Activated naive CD4-positive, alpha-beta T cell treated with anti-CD3 and anti-CD28 coated beads for 36 hours (primary cell): ENCODE measurements at places on chromosomes 5 and 9.

- DNase-seq = no peak
Measured at GRCh38 chr5:107455111-107455544, 215.6 kb downstream of the EFNA5 start.

DNA sequence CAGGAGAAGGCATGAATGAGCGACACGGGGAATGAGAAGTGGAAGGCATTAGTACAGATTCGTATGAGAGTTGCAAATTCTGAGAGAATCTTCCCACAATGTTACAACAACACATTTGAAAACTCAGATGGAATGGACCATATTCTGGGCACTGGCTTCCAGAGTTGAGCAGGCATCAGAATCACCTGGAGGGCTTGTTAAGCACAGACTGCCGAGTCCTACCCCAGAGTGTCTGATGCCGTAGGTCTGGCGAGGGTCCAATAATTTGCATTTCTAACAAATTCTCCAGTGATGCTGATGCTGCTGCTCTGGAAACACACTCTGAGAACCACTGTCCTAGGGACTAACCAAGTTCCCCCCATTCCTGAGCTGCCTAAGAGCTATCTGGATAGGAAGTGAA is 2.9 kb upstream of the TLX3 start:
- no peak for DNase-seq

- DNase-seq = peak; percentile 26
Measured at GRCh38 chr5:138653502-138653901, 78.3 kb upstream of the HSPA9 start.

- DNase-seq = no peak
Measured at GRCh38 chr5:176793343-176793699, 17.0 kb upstream of the UNC5A start.

GRCh38 chr9:131482343-131483006 is 20.2 kb upstream of the POMT1 start:
- no peak for DNase-seq

GRCh38 chr5:172009536-172010270 is 3.3 kb upstream of the FBXW11 start:
- no peak for DNase-seq

- no peak for DNase-seq
Measured at GRCh38 chr9:73154722-73155121, 3.1 kb downstream of the ANXA1 start.

GRCh38 chr9:121275781-121276658 is 8.1 kb downstream of the GSN start:
- no peak for DNase-seq

GRCh38 chr9:121954477-121955140 is 138.5 kb downstream of the TTLL11 start:
- no peak for DNase-seq

- no peak for DNase-seq
Measured at GRCh38 chr9:29319736-29320513, 1746.6 kb upstream of the C9orf72 start.

- DNase-seq = peak; percentile 19
Measured at GRCh38 chr9:104914466-104914865, 13.5 kb downstream of the ABCA1 start.

- DNase-seq = no peak
Measured at GRCh38 chr5:62650197-62650596, 71.6 kb downstream of the LRRC70 start.

- peak; percentile 85 for DNase-seq
Measured at GRCh38 chr5:129852747-129853352, 51.4 kb upstream of the CHSY3 start.

- no peak for DNase-seq
Measured at GRCh38 chr9:125470767-125471580, 209.3 kb downstream of the GAPVD1 start.

DNA sequence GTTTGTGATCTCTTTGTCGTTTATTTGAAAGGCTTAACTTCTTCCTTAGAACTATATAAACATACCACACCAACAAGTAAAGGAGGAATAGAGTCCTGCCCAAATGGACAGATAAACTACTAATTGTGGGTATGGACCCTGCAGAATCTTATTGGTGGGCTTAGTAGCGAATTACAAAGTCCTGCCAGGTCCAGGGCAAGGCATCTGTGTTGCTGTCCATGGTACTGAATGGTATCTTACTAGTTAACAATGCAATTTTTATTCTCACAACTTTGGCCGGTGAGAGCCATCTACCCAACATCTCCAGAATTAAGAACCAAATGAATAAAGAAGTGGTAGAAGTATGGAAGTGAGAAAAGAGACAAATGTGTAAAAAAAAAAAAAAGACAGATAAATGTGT is 1782.4 kb upstream of the WWC1 start:
- no peak for DNase-seq

GRCh38 chr9:36396985-36397384 is 3.1 kb downstream of the RNF38 start:
- DNase-seq = peak; percentile 27

- DNase-seq = no peak
Measured at GRCh38 chr5:157785801-157786200, 42.3 kb downstream of the LSM11 start.

DNA sequence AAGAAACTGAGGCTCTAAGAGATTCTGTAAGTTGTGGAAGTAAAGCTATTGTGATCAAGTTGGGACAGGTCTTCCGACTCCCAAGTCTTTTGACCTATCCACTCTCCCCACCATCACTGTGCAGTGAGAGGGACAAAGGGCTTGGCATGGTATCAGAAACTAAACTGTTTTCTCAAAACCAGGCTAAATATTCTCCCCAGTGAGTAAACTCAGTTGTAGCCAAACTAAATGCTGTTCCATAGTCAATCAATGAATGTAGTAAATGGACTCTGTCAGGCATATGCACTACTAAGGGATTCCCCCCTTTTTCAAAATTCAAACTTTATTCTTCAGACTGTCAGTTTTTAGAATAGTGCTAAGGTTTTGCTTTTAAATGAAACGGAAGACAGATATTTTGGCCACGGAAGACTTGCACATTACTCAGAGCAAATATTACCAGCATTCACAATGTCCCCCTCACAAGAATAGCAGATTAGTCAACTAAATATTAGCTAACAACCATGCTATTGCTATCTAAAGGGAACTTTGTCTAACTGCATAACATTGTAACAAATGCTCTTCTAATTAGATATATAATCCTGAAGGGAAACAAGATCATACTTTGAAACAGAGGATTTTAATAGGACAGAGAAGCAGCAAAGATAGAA is 7.1 kb downstream of the PRKAA1 start:
- no peak for DNase-seq

DNA sequence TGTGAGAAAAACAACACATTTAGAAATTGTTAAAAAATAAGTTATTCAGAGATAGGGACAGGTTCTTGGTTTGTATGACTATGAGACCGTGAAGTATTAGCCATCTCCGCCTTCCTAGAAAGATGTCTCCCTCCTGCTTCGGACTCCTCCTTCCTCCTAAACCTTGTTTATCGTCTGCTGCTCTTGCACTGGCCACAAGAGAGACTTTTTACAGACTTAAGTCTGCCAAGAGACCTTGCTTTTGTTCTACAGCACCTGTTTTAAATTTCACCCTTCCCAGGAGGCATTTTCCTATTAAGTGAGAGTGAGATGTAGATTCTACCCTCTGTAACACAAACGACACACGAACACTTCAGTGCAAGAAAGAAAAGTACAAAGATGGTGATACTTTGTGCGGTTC is 274.6 kb downstream of the ARHGEF28 start:
- no peak for DNase-seq

DNA sequence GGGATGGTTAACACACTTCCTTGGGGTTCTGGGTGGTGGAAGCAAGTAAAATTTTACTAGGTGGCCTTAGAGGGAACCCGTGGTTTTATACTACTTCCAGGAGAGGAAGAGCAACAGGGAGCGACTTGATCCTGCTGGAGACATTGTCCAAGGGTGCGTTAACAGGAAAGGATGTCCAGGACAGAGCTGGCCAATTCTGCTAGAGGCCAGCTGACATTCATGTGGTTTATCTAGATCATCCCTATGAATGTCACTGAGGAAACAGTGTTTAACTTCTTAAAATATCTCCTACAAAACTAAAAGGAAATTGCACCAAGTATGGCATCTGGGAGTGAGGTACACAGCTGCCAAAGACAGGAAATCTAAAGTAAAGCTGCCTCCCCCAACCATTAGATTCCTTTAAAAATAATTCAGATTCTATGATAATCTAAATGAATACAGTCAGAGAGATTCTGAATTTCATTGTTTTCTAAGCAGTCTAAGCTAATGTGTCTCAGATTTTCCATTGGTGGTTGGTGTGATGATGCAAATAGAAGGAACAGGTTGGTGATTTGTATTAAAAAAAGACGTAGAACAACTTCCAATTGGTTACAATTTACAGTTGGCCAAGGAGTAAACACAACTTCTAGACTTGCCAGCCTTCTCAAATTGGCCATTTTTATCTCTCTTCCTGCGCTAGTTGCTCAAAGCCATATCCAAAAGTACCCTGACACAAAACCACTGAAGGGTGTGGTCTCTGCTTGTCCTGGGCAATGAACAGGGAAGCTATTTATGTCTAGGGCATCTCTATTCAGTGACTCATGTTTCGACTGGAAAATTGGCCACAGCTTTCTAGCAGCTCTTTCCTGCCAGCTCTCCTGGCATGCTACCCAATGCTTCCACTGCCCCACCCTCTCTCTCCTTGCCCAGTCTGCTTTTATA is 574.7 kb upstream of the MEF2C start:
- no peak for DNase-seq

DNA sequence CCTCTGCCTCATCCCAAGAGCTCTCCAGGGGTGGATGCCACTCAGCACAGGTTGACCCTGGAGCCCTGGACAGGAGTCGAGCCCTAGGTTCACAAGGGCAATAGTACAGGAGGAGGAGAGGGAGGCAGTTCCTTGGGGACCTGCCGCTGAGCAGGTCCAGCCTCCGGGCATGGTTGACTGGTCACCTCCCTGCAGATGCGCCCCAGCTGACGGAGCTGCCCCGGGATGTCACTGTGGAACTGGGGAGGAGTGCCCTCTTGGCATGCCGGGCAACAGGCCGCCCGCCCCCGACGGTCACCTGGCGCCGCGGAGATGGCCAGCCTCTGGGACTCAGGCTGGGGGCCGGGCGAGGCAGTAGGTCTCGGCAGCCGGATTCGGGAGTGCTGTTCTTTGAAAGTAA is 53.7 kb downstream of the HMCN2 start:
- DNase-seq = no peak

DNA sequence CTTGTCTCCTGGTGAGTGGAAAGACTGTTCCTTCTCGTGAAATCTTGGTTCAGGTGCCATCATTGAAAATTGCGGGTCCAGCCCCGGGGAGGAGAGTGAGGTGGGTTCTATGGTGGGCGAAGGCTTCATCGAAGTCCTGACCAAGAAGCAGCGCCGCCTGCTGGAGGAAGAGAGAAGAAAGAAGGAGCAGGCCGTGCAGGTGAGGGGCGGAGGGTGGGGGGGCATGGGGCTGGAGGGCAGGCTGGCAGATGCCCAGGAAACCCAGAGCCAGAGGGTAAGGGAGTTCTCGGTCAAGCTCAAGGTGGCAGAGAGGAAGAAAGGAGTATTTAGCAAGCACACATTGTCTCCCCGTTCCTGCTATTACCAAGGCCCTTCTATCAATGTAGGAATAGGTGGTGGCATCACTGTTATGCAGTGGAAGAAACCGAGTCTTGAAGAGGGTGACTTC is 24.3 kb upstream of the POMT1 start:
- DNase-seq = peak; percentile 66

GRCh38 chr5:33275921-33276627 is 164.7 kb upstream of the TARS1 start:
- DNase-seq = no peak

DNA sequence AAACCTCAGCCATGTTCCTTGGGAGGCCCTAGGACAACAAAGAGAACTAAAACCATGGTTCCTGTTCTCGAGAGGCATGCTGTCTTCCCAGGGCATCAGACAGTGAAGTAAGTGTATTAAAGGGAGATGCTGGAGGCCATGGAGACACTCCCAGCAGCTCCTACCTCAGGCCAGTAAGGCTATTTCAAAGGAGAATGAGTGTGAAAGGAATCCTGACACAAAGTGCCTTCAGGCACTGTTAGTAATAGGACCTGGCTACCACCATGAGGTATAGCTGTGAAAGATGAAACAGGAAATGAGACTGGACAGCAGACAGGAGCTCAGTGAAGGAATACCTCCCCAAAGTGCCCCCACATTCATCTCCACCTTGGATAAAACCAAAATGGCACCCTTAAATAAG is 71.0 kb downstream of the FANCC start:
- DNase-seq = no peak

GRCh38 chr9:68782546-68782945 is 77.5 kb downstream of the PIP5K1B start:
- no peak for DNase-seq

DNA sequence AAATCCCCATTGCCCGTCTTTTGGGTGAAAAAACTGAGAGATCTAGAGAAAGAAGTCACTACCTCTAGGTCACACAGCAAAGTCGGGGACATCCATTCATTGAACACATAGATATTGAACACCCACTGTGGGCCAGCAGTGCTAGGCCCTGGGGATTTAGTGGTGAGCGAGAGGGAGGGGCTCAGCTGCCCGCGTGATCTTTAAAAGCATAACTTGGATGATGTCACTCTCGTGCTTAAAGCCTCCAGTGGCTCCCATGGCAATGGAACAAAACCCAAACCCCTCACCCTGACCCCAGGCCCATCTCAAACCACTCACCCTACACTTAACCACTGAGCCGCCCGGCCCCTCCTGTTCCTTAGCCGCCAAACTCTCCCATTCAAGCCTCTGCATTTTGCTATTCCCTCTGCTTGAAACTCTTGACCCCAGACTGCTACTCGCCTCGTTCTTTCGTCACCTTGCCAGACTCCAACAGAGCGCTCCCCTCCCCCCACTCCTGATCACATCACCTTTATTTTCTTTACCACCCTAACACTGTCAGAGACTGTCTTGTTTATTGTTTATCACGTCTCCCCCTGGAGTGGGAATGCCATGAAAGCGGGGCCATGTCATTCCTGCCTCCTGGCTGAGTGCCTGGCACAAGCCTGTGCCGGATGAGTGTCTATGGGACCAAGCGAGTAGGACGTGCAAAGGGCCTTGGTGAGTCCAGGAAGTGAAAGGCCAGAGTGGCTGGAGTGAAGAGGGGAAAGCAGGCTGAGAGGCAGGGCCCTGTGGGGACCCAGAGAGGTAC is 710 bp upstream of the PIP5KL1 start:
- no peak for DNase-seq

DNA sequence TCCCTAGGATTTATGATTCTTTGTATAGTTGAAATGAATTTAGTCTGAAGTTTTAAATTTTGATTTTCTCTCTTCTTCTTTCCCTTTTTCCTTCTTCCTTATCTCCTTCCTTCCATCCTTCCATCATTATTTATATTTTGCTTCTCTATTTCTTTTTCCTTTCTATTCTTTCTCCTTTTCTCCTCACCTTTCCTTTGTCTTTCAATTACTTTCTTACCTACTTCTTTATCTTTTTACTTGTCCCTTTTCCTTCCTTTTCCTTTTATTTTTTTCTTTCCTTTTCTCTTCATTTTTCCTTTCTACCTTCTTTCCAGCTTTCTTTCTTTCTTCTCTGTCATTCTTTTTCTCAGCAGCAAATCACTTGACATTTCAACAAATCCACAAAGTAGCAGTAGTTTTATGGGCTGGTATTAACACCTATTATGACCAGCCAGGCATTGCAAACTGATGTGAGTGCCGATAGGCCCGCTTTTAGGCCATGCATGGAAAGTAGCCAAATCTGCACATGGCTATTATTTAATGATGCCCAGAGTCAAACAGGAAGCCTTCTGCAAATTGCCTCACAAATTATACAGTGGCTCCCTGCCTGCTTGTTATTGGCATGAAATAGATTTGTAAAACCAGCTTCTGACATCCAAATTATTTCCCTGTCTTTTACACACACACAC is 37.1 kb upstream of the NR3C1 start:
- no peak for DNase-seq

GRCh38 chr5:135156715-135157404 is 122.8 kb upstream of the PITX1 start:
- no peak for DNase-seq

- no peak for DNase-seq
Measured at GRCh38 chr5:3678801-3679200, 83.2 kb downstream of the IRX1 start.
